ENCODE measurements at places on chromosomes 7 and 10.

DNA sequence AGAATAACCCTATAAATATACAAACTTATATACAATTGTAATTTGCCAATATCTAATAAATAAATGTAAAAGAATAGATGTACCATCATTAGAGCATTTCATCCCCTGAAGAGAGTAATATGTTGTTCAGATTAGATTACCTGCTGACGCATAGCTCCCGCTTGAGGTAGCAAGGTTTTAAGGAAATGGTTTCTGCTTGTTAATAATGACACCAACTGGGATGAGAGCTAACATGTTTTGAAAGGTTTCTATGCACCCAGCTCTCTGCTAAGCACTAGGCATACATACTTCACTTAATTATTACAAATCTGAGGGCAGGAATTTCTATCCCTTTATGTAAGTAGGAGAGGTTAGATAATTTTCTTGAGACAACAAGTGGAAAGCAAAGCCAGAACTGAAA is 1003.3 kb upstream of the SORCS1 start:
- DNase-seq = no peak

- no peak for DNase-seq
Measured at GRCh38 chr10:29389493-29389892, 100.6 kb downstream of the LYZL1 start.

GRCh38 chr7:149728491-149729375 is 44.7 kb downstream of the ZNF467 start:
- DNase-seq = no peak

DNA sequence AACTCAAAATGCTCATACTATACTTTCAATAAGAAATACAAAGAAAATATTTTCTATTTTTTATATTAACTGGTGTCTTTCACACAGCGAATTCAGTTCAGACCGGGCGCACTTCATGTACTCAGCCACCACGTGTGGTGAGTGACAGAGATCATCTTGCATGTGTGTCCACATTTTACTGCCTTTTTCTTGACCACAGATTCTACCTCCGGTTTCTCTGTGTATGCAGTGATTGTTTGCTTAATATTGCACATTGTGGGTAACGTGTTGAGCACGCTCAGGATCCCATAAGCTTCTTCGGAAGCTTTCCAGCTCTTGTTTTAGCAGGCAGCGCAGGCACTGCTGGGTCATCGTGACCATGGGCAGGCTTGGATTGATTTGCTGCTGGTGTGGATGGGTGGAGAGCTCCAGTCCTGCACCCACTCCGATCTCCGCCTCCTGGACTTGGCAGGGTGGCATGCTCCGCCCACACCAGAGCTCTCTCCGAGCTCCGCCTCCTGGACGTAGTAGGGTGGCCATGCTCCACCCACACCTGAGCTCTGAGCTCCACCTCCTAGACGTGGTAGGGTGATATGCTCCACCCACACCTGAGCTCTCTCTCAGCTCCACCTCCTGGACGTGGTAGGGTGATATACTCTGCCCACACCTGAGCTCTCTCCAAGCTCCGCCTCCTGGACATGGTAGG is 253.3 kb downstream of the DIP2C start:
- no peak for DNase-seq

DNA sequence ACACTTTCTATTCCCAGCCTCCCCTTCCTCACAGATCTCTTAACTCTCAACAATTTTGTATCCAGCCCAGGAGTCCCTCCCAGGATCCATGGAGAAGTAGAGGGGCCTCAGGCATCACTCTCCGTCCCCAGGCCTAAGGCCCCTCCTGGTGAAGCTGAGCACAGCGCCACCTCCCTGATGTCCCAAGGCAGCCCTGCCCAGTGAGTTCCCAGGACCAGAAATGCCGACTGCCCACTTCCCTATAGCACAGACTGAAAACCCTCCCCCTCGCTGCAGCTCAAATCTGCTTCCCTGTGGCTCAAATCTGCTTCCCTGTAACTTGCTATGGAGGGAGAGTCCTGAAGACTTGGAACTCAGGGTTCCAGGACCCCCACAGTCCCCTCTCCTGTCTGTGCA is 35.6 kb downstream of the YKT6 start:
- no peak for DNase-seq

- no peak for DNase-seq
Measured at GRCh38 chr10:20474064-20474463, 423.0 kb downstream of the NEBL start.

- no peak for DNase-seq
Measured at GRCh38 chr10:114996542-114996941, 58.5 kb downstream of the TRUB1 start.

- no peak for DNase-seq
Measured at GRCh38 chr10:84820596-84820995, 492.2 kb downstream of the CCSER2 start.

GRCh38 chr7:86867163-86867762 is 192.2 kb downstream of the ELAPOR2 start:
- DNase-seq = no peak

DNA sequence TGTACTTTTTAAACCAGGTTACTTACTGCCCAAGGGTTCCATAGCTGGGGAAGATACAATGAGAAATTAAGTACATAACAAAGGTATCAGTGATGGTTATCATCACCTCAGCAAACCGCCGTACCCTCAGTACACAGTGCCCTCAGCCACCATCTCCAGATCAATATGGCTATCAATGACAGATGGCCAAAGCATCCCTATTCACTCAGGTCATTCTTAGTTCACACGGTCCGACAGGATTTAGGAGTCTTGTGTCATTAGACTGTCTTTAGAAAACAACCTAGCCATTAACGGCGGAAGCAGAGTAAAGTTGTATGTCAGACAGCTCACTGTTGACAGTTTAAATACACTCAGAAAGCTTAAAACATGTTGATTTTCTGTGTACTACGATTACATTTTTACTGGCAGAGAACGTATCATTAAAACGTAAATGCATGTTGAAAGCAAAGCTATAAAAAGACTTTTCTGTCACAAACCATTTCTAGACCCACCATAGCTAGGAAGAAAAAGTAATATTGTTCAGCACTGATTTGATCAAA is 106.9 kb downstream of the HOXA1 start:
- DNase-seq = no peak

DNA sequence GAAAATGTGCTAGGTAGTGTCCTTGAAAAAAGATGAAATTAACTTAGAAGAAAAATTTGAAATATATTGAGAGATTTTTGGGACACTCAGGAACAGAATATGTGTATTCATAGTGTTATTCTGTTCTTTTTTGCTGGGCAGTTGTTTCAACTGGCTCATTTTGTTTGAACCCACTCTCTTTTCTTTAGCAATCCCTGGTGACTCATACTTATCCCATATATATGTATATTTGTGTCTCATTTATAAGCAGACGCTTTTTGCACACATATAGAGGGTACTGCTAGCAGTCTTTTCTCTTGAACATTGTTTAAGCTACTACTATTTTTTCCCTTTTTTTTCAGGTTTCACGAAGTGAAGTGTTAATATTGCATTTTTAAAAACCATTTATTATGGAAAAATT is 1.9 kb downstream of the EXOC6 start:
- DNase-seq = no peak
